ENCODE measurements at places on chromosomes 2 and 18.

- DNase-seq: no peak
These were observed 28.2 kb downstream of the UBE2F start for GRCh38 chr2:237995036-237995435.

GRCh38 chr2:134453476-134453875 lies 199.6 kb downstream of the MGAT5 start:
- no peak for DNase-seq

DNA sequence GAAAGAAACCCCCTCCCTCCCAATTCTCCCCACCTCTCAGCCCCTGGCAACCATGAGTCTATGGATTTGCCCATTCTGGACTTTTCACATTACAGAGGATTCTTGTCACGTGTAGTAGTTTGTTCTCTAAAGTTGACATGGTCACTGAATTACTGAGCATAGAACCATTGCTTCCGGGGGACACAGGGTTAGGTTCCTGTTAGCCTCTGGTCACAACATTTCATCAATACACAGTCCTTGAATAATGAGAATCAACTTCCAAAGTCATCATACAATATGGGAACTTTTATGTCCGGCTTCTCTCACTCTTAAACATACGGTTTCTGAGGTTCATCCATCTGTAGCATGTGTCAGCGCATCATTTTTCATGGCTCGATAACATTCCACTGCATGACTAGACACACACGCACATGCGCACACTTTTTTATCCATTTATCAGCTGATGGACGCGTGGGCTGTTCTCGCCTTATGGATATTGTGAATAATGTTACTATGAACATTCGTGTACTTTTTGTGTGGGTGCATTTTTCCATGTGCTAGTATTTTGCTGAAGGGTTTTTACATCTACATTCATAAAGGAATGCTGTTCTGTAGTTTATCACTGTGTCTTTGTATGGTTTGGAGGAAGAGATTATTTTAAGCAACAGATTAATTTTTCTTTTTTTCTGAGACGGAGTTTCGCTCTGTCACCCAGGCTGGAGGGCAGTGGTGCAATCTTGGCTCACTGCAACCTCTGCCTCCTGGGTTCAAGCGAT lies 48.1 kb downstream of the PARD6G start:
- no peak for DNase-seq

GRCh38 chr2:68319398-68320117 lies at the start of gene CNRIP1:
TSS of gene CNRIP1 (minus strand) at chr2:68319949. CDS start at chr2:68319400, 549 bp downstream.
- DNase-seq: peak; percentile 33

GRCh38 chr18:13544953-13545352 lies 181.4 kb downstream of the FAM210A start:
- no peak for DNase-seq

DNA sequence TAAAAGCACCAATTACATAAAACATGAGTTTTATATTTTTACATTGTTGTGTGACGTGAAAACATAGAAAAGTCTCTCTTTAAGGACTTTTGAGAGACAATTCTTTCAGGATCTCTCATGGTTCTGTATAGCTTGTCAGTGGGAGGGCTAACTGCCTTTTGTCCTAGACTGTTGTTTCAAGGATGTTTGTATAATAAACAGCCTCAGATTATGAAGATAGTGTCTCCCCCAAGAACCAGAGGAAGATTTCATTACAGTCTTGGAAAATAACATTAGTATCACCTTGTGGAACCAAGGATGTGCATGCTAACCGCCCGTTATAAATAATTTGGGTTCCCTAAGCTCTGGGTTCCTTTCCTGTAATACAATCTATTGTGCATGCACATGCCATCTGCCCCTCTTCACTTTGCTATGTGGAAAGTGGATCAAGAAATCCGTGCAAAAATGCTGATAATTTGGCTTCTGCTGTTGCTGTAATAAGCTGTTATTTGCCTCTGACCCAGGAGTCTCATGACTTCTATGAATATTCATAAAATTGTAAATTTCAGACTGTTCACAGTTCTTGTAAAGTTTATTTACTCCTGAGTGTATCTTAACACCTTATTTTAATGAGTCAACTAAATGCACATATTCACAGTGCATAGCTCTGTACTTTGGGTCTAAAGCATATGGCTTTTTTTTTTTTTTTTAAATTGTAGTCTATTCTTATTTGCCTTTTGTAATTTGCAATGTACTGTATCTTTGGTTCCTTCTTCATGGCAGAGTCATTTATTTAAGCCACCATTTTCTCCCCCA lies 265.5 kb downstream of the PTH2R start:
- no peak for DNase-seq
